Hair follicular keratinocyte (primary cell): ENCODE measurements at places on chromosomes 2 and 18. TPM values are rescaled to one million over a fixed set of nuclear protein-coding genes. Genes with fewer than 3 reads are reported as not detected.

The ABCG8 gene
- total RNA-seq: not detected in 2 replicates

The TBR1 gene
- total RNA-seq: not detected in 2 replicates

The PASK gene
- 2.1 and 6.1 TPM in 2 replicates for total RNA-seq

The LRPPRC gene
- total RNA-seq: 41.7 and 43.9 TPM in 2 replicates

The CHRNG gene
- total RNA-seq: not detected in 2 replicates

The CABYR gene
- total RNA-seq: 6.4 and 13.3 TPM in 2 replicates

The TUBB8B gene
- 0.55 TPM in 1 of 2 replicates, not detected in the other for total RNA-seq

The PAX8 gene
- total RNA-seq: 3.5 and 3.7 TPM in 2 replicates

The FAM136A gene
- 23.6 and 40.4 TPM in 2 replicates for total RNA-seq
